Activated CD4-positive, alpha-beta T cell treated with anti-CD3 and anti-CD28 coated beads, Interleukin-2, amount 50 U/mL, for 16 hours (primary cell): ENCODE measurements at places on chromosomes 7 and 10.
A peak's percentile ranks its signal among the peaks of the same experiment; 100 is the strongest.

DNA sequence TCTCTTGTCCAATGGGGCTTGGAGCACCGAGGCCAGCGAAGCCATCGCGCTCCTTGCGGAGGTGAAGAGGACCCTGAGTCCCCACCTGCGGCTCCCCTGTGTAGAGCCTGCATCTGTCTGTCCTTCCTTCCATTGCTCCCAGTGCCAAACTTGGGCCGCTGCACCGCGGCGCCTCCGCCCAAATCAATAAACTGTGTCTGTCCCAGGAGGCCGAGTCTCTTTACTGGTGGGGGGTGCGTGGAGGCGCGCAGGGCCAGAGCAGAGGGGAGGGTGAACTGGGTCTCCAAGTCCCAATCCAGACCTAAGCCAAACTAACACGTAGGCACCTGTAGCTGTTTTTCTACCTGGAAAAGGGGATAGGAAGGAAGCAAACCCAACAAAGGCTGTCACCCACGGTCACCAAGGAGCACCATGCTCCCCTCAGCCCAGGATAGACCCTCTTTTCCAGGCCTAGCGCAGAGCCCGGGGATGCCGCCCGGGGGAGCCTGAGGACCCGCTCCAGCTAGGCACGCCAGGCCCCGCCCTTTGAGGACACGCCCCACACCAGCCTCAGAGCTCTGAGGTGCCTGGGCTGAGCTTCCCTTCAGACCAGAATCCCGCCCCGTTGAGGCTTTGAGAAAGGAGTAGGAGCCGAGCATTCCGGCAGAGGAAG lies 1.2 kb upstream of the CHAT start:
- DNase-seq, result no peak

DNA sequence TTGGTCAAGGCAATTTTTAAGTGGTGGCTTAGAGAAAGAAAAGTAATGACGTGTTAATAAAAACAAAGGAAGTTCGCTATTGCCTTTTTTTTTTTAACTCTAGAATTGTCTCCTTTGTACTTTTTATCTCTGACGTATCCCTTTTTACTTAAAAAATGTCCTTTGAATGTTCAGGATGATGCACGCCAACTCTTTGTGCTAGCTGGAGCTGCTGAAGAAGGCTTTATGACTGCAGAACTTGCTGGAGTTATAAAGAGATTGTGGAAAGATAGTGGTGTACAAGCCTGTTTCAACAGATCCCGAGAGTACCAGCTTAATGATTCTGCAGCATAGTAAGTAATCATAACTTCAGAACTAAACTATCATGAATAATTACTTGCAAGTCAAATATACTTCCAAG lies 64.4 kb downstream of the GNAI1 start:
- no peak for DNase-seq

- no peak for DNase-seq
Observed at GRCh38 chr7:38731215-38731614, 100.0 kb upstream of the AMPH start.

GRCh38 chr7:28107960-28108359 lies 72.6 kb downstream of the JAZF1 start:
- DNase-seq, result no peak

DNA sequence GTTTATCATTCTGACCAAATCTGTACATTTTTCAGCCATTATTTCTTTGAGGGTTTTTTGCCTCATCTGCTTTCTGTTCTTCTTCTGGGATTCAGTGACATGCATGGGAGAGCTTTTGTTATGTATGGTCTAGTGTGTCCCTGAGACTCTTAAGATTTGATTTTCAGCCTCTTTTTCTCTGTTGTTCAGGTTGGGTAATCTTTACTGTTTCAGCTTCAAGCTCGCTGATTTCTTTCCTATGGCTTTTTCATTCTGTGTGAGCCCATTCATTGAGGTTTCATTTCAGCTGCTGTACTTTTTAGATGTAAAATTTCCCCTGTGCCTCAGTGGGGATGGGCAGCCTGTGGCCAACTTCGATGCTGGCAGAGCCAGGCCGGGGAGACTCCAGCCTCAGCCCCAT lies 38.1 kb downstream of the FOXK1 start:
- DNase-seq, result no peak

DNA sequence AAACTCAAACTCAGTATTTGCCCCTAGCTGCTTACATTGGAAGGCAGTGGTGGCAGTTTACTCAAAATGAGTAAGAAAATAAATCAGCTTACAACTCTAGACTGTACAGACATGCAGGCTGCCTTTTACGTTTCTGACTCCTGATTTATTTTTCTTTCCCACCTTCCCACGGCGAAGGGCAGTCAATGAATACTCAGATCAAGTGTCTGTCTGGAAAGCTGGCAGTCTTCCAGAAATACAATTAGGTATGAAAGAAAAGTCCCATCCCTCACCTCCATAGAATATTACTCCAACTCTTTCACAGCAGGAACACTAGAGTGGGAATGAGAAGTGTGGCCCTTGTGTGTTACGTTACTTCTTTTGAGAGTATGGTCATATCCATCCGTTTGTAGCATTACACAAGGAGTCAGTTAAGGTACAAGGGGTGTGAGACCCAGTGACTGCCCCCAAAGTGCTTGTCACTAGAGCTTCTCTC lies 1.3 kb upstream of the PAPSS2 start:
- DNase-seq, result no peak

GRCh38 chr7:35035511-35035961 lies 1.7 kb downstream of the DPY19L1 start:
- DNase-seq, result peak; percentile 49

- DNase-seq, result no peak
Observed at GRCh38 chr7:112501801-112502503, 21.2 kb downstream of the LSMEM1 start.

DNA sequence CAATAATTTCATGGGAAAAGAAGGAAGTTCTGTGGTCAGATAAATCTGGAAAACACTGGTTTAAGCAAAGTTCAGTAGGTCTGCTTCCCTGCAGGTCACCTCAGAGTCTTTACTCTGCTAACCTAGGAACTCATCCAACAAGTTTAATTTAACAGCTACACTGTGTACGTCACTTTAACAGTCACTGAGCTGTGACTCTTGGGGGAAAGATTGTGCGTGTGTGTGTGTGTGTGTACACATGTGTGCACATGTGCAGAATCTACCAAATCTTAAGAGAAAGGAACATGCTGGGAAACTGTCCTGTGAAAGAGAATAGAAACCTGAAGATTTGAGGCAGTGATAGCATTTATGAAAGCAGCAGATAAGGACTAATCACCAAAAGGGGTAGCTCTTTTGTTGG lies 62.6 kb downstream of the IKZF1 start:
- no peak for DNase-seq

DNA sequence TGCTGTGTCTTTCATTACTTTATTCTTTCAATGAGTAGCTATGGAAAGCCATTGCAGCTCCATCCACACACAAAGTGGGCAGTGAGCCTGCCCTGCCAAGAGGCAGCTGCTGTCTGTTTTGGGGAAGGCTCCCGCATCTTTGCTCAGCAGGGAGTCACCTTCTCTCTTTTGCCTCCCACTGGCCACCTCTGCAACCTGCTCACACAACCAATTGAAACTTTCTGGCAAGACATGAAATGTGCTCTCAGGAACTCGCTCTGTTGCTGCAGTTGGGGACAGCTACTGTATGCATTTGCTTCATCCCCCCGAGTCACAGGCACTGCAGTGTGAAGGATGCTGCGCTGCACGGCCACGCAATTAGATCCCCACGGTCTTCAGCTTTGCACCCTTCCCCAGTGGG lies 244.8 kb upstream of the NFE2L3 start:
- DNase-seq, result no peak

DNA sequence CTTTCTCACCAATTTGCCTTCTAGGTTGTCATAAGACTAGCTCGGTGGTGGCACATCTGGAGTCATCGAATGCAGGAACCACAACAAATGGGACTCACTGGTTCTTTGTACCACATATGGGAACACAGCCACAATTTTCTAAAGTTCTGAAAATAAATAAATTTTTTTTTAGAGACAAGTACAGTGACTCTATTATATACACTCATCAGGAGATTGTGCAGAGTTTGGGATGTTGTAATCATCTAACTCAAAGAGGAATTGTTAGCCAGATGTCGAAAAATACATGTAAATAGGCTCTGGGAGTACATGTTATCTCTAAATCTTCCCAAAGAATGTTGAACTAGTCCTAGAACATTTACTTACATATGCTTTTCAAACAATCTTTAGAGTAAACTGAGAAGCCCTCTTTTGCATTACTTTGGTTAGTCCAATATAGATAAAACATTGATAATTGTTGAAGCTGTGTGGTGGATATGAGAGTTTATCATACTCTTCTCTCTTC lies 19.6 kb upstream of the SEPTIN7 start:
- DNase-seq, result no peak

DNA sequence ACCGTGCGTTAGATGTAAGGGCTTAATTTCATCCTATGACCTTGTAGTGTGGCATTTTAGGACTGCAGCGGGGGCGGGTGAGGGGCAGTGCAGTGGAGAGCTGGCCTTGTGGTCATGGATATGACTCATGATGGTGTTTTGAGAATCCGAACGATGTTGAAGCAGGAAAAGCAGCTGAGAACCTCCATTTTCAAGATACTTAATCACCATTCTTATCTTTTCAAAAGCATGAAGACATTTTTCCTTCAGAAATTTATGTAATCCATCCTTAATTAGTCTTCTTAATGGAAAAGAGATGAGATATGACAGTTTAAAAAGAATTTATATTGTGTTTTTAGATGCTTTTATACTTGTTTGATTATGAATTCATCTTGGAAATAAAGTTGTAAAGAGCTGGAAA lies 9.6 kb downstream of the ATP5F1C start:
- DNase-seq, result peak; percentile 50

DNA sequence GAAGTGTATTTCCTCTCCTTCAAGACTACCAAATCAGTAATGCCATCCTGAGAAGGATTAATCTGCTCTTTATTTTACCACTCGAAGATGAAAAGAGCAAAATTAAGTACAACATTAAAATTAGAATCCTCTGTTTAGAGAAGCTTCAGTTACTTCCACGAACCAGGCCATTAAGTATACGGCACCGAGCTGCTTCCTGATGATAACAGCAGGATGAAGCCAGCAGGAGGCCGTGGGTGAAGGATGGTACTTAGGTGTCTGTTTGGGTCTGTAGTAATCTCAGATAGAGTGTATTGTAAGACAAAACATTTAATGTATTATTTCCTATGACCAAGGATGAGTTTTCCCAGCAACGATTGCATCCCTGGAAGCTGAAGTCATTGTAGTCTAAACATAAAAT lies 362.8 kb downstream of the SFMBT2 start:
- no peak for DNase-seq

DNA sequence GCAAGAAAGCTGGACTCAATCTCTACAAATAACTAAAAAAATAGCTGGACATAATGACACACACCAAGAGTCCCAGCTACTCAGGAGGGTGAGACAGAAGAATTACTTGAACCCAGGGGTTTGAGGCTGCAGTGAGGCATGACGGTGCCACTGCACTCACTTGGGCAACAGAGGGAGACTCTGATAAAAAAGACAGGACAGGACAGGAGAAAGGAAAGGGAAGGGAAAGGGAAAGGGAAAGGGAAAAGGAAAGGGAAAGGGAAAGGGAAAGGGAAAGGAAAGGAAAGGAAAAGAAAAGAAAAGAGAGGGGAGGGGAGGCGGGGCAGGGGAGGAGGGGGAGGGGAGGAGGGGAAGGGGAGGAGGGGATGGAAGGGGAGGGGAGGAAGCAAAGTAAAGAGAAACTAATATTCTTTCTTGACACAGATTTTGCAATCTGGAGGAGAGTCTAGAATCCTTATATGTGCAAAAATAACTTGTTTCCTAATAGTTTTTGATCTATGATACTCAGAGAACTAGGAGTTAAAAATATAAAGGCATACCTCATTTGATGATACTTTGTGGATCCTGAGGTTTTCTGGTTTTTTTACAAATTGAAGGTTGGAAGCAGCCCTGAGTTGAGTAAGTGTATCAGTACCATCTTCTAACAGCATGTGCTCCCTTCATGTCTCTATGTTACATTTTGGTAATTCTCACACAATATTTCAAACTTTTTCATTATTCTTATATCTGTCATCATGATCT lies 8.0 kb downstream of the SAR1A start:
- DNase-seq, result no peak
